ENCODE measurements at places on chromosomes 7 and 10.

GRCh38 chr10:88901206-88901983 is 21.4 kb downstream of the STAMBPL1 start:
- no peak for DNase-seq
- H3K4me3 ChIP-seq, result peak overlapping the region; percentile 33
- peaks cover 57% of the 10 kb centered on the region for H3K36me3 ChIP-seq
- peaks cover 39% of the 10 kb centered on the region for H3K4me1 ChIP-seq

GRCh38 chr10:21929070-21929469 is 74.5 kb downstream of the DNAJC1 start:
- no peak for DNase-seq
- H3K4me3 ChIP-seq, result no peak overlapping the region
- H3K36me3 ChIP-seq, result peaks cover 6% of the 10 kb centered on the region
- no peaks in the 10 kb centered on the region for H3K4me1 ChIP-seq
- H3K27me3 ChIP-seq, result no peaks in the 10 kb centered on the region

DNA sequence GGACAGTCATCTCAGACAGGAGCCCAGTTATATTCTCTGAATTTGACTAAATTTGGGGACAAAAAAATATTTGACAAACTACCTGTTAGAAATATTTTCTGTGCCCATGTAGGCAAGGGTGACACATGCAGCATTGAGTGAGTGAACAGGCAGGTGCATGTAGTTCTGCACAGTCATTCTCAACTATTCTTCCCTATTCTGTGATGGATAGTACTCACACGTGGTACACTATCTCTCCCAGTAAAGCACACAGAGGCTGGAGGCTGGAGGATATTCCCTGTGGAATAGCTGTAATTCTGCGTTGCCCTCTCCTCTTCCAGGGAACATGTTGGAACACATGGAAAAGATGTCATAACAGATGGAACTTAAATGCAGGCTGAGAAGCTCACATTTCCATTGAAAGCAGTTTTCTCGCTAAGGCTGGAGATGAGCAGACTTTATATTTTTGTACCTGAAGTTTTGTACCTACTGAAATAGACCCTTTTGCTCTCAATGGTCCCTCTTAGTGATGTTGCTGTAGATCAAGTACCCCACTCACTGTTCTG is 75.0 kb downstream of the GPR141 start:
- H3K4me1 ChIP-seq, result peaks cover 5% of the 10 kb centered on the region
- H3K36me3 ChIP-seq, result no peaks in the 10 kb centered on the region
- DNase-seq, result no peak

- no peak overlapping the region for H3K4me3 ChIP-seq
- no peak for DNase-seq
- H3K36me3 ChIP-seq, result no peaks in the 10 kb centered on the region
- peaks cover 2% of the 10 kb centered on the region for H3K27me3 ChIP-seq
Observed at GRCh38 chr7:88522771-88523293, 216.1 kb upstream of the STEAP4 start.

DNA sequence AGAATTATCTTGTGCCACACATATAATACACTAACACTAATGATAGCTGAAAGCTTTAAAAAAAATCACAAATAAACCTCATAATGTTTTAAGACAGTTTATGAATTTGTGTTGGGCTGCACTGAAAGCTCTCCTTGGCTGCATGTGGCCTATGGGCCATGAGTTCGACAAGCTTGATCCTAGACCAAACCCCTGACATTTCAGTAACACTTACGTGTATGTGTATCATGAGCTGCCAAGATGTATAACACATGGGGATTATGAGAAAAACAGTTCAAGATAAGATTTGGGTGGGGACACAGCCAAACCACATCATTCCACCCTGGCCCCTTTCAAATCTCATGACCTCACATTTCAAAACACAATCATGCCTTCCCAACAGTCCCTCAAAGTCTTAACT is 823.8 kb downstream of the PCDH15 start:
- no peaks in the 10 kb centered on the region for H3K4me1 ChIP-seq
- no peak overlapping the region for H3K4me3 ChIP-seq
- no peaks in the 10 kb centered on the region for H3K27me3 ChIP-seq

GRCh38 chr10:131649617-131650016 is 251.2 kb upstream of the PPP2R2D start:
- no peak overlapping the region for H3K27ac ChIP-seq
- DNase-seq, result no peak
- peaks cover 2% of the 10 kb centered on the region for H3K27me3 ChIP-seq
- no peak overlapping the region for H3K4me3 ChIP-seq
- H3K4me1 ChIP-seq, result no peaks in the 10 kb centered on the region

DNA sequence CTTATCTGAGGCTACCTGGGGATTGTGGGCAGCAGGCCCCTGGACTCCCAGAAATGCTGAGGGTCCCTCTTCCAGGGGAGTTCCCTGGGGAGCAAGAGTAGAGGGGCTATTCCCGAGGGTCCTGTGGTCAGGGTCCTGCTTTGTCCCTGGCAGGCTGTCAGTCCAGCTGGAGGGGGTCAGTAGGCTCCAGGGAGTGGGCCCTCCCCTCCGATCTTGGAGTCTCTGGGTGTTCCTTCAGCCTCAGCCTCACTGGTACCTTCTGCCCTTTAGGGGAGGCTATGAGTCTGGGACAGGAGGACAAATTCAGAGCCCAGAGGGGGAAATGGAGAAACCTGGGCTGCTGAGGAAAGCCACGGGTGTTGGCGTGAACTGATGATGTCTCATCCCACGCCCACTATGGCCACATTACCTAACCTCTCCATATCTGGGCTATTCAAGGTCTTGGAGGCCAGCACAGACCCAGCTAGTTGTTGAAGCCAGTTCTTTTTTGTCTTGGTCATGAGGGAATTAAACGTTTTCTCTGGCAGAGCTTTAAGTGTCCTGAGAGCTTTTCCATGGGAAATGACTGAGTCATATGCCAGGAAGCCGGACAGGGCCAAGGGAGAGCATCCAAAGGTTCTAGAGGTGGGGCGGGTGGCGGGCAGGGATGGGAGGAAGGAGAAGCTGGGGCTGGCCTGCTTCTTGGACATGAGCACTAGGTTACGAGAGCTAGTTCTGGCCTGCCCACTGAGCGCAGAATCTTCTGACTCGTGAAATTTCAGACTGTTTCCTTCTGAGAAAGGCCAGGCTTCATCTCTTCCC is 6.2 kb downstream of the CALHM2 start:
- H3K36me3 ChIP-seq, result peaks cover 55% of the 10 kb centered on the region
- no peaks in the 10 kb centered on the region for H3K27me3 ChIP-seq
- no peak for DNase-seq
- H3K4me3 ChIP-seq, result no peak overlapping the region
- H3K27ac ChIP-seq, result peak overlapping the region; percentile 58

- no peaks in the 10 kb centered on the region for H3K36me3 ChIP-seq
- no peak overlapping the region for H3K27ac ChIP-seq
- H3K27me3 ChIP-seq, result peaks cover 27% of the 10 kb centered on the region
- H3K4me1 ChIP-seq, result peaks cover 20% of the 10 kb centered on the region
Observed at GRCh38 chr10:79446758-79447084, 1.3 kb upstream of the ZCCHC24 start.

GRCh38 chr10:123327896-123328295 is 173.7 kb downstream of the BUB3 start:
- no peak for DNase-seq
- H3K27me3 ChIP-seq, result no peaks in the 10 kb centered on the region
- no peak overlapping the region for H3K27ac ChIP-seq

GRCh38 chr10:131345691-131346090 is 34.2 kb upstream of the TCERG1L start:
- H3K4me1 ChIP-seq, result no peaks in the 10 kb centered on the region
- no peak overlapping the region for H3K4me3 ChIP-seq

- H3K4me1 ChIP-seq, result no peaks in the 10 kb centered on the region
- H3K4me3 ChIP-seq, result no peak overlapping the region
- no peaks in the 10 kb centered on the region for H3K36me3 ChIP-seq
- no peak overlapping the region for H3K27ac ChIP-seq
- no peak for DNase-seq
- H3K27me3 ChIP-seq, result peaks cover 3% of the 10 kb centered on the region
Observed at GRCh38 chr7:42621543-42622219, 290.2 kb downstream of the C7orf25 start.

DNA sequence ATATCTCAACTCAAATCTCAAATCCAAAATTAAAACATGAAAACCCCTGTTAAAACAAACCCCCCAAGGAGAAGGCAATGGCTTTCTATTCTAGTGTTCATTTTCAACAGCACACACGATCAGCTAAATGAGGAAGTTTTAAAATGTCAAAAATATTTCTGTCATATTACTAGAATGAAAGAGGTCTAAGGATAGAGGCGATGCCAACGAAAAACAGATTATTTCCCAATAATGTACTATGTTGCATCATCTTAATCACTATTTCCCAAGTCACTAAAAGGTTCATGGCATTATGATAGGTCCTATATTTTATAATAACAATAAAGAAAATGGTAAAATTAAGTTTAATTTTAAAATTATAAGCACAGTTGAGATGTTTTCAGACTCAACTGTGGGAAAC is 10.1 kb downstream of the CNOT4 start:
- peaks cover 18% of the 10 kb centered on the region for H3K4me1 ChIP-seq
- H3K27me3 ChIP-seq, result no peaks in the 10 kb centered on the region
- no peak for DNase-seq
- no peak overlapping the region for H3K27ac ChIP-seq
- H3K36me3 ChIP-seq, result peaks cover 11% of the 10 kb centered on the region
- no peak overlapping the region for H3K4me3 ChIP-seq

GRCh38 chr7:141990011-141990725 is 5.5 kb upstream of the MGAM start:
- no peaks in the 10 kb centered on the region for H3K36me3 ChIP-seq
- no peaks in the 10 kb centered on the region for H3K27me3 ChIP-seq
- H3K27ac ChIP-seq, result no peak overlapping the region

DNA sequence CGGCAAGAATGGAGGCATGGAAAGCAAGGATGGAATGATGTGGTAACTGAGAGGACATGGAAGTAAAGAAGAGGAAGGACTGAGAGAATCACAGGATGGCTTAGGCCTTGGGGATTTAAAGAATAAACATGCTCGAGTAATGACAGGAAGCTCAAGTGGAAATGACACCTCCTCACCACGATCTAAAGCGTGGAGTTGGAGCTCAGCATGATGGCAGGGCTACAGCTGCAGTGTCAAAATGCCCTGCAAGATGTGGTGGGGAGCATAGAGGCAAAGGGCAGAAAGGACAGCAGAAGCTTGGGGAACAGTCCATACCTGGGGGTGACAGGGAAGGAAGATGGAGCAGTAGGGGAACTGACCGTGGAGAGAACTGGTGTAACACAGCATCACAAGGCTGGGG is 229.5 kb upstream of the PLXNA4 start:
- no peaks in the 10 kb centered on the region for H3K27me3 ChIP-seq
- no peak overlapping the region for H3K27ac ChIP-seq
- H3K36me3 ChIP-seq, result peaks cover 3% of the 10 kb centered on the region
- H3K4me3 ChIP-seq, result no peak overlapping the region
- no peaks in the 10 kb centered on the region for H3K4me1 ChIP-seq

- no peak overlapping the region for H3K4me3 ChIP-seq
- H3K27me3 ChIP-seq, result no peaks in the 10 kb centered on the region
- no peaks in the 10 kb centered on the region for H3K4me1 ChIP-seq
- no peak overlapping the region for H3K27ac ChIP-seq
- H3K36me3 ChIP-seq, result no peaks in the 10 kb centered on the region
Observed at GRCh38 chr7:34453150-34453549, 204.9 kb upstream of the NPSR1 start.

DNA sequence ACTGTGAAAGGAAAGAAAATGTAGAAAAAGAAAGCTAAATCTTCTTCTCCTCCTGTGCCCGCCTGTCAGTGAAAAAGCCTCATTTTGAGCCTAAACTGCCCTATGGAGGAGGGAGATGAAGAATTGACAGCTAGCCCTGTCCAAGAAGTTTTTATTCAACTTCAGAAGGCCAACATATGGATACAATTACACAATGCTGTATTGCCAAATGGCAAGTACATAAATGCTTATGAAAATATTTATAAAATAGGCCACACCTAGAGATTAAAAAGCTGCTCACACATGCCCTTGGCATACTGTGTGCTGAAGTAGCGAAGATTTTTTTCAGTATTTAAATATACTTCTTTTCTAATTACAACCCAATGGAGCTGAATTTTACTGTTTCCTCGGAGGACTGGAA is 65.1 kb upstream of the NEBL start:
- DNase-seq, result no peak
- no peaks in the 10 kb centered on the region for H3K36me3 ChIP-seq
- no peaks in the 10 kb centered on the region for H3K4me1 ChIP-seq
- H3K27ac ChIP-seq, result no peak overlapping the region
- no peak overlapping the region for H3K4me3 ChIP-seq

GRCh38 chr10:67242528-67242927 is 316.7 kb downstream of the LRRTM3 start:
- H3K36me3 ChIP-seq, result no peaks in the 10 kb centered on the region
- H3K27ac ChIP-seq, result no peak overlapping the region
- H3K4me1 ChIP-seq, result no peaks in the 10 kb centered on the region
- H3K4me3 ChIP-seq, result no peak overlapping the region

- H3K4me3 ChIP-seq, result peak overlapping the region; percentile 75
- peak overlapping the region; percentile 85 for H3K27ac ChIP-seq
- H3K4me1 ChIP-seq, result peaks cover 13% of the 10 kb centered on the region
- no peak for DNase-seq
Observed at GRCh38 chr7:29091715-29092114, 54.6 kb downstream of the CPVL start.

DNA sequence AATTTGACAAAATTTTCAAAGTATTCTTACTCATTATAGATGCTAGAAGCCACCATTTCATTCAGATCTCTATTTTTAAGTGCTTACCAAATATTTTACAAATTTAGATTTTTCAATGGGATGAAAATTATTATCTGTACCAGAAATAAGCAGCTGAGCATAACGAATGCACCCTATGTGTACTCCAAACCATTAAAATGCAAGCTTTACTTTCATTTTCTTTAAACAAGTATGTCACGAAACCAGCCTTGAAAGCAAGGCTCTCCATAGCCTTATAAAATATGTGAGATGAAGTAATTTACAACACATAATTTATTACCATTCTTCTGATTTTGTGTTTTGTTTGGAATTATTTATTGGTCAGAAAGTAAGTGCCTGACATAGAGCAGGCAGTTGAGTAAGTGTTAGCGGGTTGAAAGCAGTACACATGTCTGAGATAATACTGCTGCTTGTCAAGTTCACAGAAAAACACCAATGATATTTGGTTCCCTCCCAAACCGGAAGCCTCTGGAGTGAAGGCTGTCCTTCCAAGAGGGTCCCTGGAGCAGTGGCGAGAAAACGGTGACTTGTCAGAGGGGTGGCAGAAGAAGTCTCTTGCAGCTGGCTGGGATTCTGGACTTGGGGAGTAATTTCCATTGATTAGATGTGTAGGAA is 322.7 kb upstream of the PFKP start:
- H3K27ac ChIP-seq, result no peak overlapping the region
- no peak for DNase-seq
- H3K4me1 ChIP-seq, result no peaks in the 10 kb centered on the region
- H3K27me3 ChIP-seq, result peaks cover 3% of the 10 kb centered on the region

DNA sequence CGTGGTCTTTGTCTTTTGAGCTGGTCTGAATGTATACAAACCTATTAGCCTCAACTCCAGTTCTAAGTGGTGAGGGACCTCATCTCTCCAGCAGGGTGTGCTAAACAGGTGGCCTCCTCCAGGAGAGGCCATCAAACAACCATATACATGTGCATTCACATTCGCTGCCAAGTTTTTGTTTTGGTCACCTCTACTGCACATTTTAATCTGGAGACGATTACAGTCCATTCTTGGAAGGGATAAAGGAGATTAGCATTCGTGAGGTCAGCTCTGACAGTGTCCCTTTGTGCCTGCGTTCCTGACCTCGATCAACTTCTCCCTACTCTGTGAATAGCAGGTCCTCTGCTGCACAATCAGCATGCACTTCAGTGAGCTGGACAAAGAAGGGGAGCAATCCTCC is 60.8 kb downstream of the RHOBTB1 start:
- no peak overlapping the region for H3K4me3 ChIP-seq
- no peak for DNase-seq
- no peak overlapping the region for H3K27ac ChIP-seq
- H3K36me3 ChIP-seq, result no peaks in the 10 kb centered on the region

GRCh38 chr10:26391701-26392695 is 46.1 kb upstream of the APBB1IP start:
- peak overlapping the region; percentile 39 for H3K4me3 ChIP-seq
- H3K27me3 ChIP-seq, result peaks cover 12% of the 10 kb centered on the region
- DNase-seq, result peak; percentile 32
- H3K4me1 ChIP-seq, result no peaks in the 10 kb centered on the region
- peaks cover 2% of the 10 kb centered on the region for H3K36me3 ChIP-seq
